ENCODE measurements at places on chromosomes 3 and 15.

GRCh38 chr15:89732451-89733172 is 18.4 kb downstream of the MESP1 start:
- no peak for DNase-seq

DNA sequence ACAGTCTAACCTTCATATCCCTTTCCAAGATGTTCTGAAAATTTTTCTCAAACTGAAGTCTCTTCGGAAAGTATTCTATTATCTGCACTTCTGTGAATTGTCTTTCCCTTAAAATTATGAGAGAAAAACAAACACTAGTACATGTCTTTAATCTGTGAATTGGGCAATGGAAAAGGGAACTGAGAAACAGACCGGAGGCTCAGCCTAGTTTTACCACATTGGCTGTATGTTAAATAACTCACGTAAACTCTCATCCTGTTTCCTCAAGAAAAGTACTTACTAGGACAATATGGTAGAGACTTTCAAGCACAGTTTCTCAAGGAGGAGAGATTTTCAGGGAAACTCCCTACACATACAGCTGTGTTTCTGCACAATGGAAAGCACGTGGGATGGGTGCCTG is 982.2 kb upstream of the SEMA6D start:
- DNase-seq: no peak

- DNase-seq: no peak
Measured at GRCh38 chr3:159877924-159878323, 110.7 kb upstream of the IL12A start.

GRCh38 chr3:112132975-112133448 is at the start of gene GCSAM:
GCSAM (minus strand) TSS chr3:112133248; CDS start chr3:112133120, 128 bp downstream.
- no peak for DNase-seq

DNA sequence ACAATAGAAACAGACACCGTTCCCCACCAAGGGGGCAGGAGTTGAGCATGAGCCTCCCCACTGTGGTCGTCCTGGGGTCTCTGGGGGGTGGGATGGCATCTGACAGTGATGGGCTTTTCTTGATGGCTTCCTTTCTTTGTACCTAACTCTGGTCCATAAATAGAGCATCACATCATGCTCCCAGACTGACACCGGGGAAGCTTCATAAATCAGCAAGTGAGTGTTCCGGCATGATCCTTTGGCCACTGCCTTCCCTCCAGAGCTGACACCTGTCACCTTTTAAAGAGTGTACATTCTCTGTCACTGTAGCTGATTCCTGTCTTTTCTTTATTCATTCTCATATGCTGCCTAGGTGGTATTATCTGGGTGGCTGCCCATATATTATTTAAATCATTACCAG is 129.9 kb downstream of the ROBO2 start:
- no peak for DNase-seq

GRCh38 chr3:128936341-128936740 is 56.9 kb downstream of the ACAD9 start:
- peak; percentile 14 for DNase-seq

DNA sequence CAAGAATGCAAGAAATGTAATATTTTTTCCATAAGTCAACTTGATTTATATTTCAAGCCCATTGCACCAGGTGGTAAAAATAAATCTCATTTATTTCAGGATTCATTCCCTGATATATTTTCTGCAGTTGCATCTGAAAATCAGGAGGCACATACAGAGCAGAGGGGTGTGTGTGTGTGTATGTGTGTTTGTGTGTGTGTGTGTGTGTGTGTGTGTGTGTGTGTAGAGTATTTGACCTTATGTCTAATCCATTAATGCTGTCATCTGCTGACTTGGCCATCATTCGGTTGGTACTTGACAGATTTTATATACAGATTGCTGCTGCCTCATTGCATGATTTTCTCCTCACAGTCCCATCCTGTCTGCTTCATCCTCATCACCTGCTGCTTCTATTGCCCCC is 118.5 kb downstream of the SERPINI1 start:
- no peak for DNase-seq
